AG04450 (cell line): ENCODE measurements at places on chromosomes 6 and 20. TPM values are rescaled to one million over a fixed set of nuclear protein-coding genes. Genes with fewer than 3 reads are reported as not detected.

The TRAPPC3L gene
- 0.19 TPM in 1 of 2 replicates, not detected in the other for polyA plus RNA-seq

- no peak for DNase-seq
These were observed 72.8 kb downstream of the TTLL2 start for GRCh38 chr6:167397712-167398111.

DNA sequence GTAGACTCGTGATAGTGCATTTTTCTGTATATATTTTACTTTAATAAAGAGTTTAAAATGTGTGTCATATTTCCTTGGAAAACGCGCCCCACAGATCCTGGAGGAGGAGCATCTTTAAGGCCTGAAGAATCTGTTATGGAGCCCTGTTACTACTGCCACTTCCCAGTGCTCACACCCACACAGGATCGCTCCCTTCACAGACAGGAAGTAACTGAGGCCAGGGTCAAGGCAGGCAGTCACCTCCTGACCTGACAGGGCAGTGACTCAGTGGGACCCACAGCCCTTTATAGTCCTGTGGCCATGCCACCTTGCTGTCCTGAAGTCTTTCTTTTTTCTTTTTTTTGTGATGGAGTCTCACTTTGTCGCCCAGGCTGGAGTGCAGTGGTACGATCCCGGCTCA is 9.0 kb downstream of the RRBP1 start:
- no peak for DNase-seq

DNA sequence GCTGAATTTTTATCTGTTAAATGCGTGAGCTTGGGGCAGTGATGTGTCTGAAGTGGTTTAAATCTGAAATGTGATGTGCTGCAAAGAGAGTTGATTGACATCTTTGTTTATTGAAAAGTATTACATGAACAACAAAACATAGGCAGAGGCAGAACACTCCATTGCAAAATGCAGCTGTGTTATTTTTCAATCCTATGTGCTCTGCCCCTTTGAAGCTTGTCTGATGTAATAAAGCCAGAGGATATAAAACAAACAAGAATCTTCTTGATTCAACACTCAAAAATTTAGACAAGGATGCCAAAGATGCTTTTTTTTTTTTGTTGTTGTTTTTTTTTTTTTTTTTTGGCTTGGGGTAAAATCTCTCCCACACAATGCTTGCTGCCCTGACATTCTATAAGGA is 482.4 kb upstream of the MMS22L start:
- DNase-seq, result no peak

DNA sequence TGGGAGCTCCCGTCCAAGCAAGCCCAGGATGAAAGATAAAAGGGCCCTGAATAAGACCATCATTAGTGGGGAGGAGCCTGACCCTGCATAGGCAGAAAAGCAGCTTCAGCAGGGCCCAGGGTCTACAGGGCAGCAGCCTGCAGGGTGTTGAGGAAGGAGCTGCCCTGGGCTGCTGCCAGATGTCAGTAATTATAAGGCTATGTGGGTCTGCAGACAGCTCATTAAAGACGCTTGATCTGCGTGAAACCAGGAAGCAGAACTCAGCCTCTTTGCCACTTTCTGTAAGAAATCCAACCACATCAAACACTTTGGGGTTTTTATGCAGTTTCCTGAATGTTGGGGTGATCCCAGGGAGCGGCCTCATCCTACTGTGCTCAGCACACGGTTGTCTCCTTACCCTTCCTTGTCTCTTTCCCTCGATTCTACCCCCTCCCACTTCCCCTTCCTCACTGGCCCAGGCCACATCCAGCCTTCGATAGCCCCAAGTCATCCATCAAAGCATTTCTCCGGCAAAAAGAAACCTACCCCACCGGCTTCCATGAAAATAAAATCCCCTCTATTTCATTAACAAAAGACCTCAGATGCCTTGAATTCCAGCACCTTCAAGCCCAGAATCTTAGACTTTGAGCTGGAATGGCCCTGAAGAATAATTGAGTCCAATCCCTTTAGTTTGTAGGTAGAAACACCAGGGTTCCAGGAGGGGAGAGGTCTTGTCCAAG is 1.0 kb upstream of the TGM6 start:
- no peak for DNase-seq

GRCh38 chr20:62825986-62826645 is 9.3 kb downstream of the COL9A3 start:
- no peak for DNase-seq

GRCh38 chr6:42690872-42691271 is 31.5 kb downstream of the PRPH2 start:
- DNase-seq, result no peak

DNA sequence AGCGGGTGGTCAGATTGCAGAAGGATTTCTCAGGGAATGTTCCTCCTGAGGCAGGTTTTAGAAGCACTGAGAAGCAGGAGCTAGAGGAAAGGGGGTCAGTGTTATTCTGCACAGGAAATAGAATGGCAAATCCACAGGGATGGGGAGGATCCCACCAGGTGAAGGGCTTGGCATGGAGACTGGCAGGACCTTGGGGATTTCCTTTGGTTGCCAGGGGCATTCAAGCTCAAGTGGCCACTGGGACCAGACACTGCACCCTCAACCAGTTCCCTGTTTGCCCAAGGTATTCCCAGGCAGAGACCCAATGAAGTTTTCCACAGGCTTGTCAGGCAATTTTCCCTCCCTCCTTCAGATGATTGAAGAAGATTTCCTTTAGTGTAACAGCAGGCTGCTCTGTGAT is 123.2 kb upstream of the KCNK16 start:
- no peak for DNase-seq

The YTHDF1 gene
- 22.3 and 22.4 TPM in 2 replicates for polyA plus RNA-seq

- DNase-seq, result no peak
These were observed 19.3 kb upstream of the NEDD9 start for GRCh38 chr6:11251553-11252360.

GRCh38 chr20:15716256-15716655 is 857.0 kb downstream of the KIF16B start:
- no peak for DNase-seq

DNA sequence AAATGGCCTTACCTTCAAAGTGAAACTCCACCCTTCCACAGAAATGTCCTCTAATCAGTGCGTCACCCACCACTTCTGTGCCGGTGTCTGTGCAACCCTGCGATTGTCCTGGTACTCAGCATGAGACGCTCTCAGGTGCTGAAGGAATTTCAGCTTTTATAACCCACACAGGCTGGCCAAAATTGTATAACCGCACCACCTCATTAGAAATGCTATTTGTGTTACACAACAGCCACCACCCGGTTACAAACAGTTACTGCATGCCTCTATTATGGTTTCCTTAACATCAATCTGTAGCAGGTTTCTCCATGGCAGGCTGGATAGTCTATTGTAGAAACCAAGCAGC is 51.5 kb downstream of the SLC23A2 start:
- DNase-seq, result no peak

GRCh38 chr6:13803581-13803980 is 10.8 kb downstream of the MCUR1 start:
- DNase-seq, result no peak

GRCh38 chr6:87181903-87182302 is 26.5 kb downstream of the ZNF292 start:
- DNase-seq, result no peak

- DNase-seq, result peak; percentile 2
These were observed 259.1 kb upstream of the FERMT1 start for GRCh38 chr20:6381887-6382286.

The SLC22A3 gene
- 0.07 TPM in 1 of 2 replicates, not detected in the other for polyA plus RNA-seq

GRCh38 chr6:142444376-142444775 is 142.6 kb downstream of the ADGRG6 start:
- DNase-seq, result no peak

The HAO1 gene
- polyA plus RNA-seq, result not detected in 2 replicates

The WFDC12 gene
- polyA plus RNA-seq, result not detected in 2 replicates

DNA sequence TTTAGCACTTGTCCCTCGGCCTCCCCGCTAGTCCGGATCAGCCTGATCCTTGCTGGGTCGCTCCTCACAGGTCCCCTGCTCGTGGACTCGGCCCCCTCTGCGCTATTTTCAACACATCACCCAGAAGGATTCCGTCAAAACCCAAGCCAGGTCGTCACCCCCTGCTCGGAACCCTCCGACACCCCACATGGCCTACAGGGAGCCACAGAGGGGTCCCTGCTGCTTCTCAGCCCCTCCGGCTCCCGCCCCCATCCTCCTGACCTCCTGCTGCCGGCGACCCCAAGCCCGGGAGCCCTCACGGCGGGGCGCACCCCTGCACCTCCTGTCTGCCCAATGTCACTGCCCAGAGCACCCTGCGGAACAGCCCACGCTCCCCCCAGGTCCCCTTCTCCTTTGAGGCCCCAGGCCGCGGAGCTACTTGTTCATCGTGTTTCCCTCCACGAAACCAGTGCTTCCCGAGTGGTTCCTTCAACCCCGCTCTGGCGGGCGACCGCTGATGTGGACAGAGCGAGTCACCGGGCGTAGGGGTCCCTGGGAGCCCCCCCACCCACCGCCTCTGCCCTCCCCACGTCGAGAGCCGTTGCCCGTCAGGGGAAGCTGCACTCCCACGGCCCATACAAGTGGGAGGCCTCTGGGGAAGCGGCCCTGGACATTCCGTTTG is 638 bp upstream of the MYL9 start:
- DNase-seq, result no peak

GRCh38 chr6:33577106-33577535 is 3.0 kb downstream of the BAK1 start:
- no peak for DNase-seq

DNA sequence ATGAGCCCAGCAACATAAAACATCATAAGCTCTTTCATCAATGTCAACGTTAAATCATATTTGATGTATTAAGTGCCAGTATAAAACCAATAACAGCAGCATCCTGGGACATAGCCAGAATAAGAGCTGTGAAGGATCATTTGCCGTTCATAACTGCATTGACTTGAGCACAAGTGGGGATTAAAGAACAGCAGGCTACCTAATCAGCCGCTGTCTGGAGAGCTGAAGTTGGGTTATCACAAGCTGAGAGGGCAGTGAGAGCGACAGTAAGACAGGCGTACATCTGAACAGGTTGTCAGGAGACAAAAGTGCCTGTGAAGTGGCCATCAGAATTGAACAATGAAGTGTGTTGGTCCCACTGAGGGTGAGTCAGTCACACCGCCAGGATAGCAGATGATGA is 269.6 kb downstream of the GRIK2 start:
- no peak for DNase-seq

- DNase-seq, result no peak
These were observed 26.0 kb upstream of the MYMX start for GRCh38 chr6:44190715-44191114.

The PLA2G7 gene
- polyA plus RNA-seq, result not detected in 2 replicates

DNA sequence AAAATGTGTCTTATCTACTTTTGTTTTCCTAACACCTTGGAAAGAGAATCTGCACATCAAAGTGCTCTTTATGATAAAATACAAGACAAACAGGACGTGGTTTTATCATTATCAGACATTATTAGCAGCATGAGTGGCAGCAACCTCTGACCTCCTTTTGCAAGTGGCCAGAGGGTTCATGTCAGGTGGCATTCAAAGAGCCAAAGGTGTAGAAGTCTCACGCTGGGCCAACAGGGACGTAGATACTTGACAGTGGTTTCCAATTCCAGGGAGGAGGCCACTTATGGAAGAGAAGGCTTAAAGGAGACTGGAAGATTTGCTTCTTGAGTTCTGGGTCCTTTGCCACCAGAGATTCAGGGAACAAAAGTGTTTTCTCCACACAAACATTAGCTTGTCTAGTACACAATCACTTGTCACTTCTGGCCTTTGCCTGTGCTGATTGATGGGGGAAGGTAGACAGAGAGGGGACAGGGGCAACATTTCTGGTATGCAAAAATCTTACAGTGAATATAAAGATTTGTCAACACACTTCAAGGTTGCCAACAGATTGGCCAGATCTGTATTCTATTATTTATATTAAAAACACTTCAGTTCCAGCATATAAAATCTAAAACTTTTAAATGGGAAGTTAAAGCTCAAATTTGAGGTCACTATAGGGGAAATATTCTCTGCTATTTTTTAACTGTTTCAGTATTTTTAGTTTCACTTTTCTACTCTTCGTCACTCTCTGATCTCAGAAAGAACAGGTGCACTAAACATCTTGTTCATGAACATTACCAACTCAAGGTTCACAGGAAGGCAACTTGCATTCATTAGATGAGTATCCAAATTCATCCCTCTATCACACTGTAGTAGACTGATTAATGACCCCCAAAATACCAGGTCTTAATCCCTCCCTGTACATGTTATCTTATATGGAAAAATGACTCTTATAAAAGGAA is 52.1 kb upstream of the FBXO30 start:
- no peak for DNase-seq

GRCh38 chr20:19625426-19625825 is 132.6 kb upstream of the RIN2 start:
- no peak for DNase-seq

DNA sequence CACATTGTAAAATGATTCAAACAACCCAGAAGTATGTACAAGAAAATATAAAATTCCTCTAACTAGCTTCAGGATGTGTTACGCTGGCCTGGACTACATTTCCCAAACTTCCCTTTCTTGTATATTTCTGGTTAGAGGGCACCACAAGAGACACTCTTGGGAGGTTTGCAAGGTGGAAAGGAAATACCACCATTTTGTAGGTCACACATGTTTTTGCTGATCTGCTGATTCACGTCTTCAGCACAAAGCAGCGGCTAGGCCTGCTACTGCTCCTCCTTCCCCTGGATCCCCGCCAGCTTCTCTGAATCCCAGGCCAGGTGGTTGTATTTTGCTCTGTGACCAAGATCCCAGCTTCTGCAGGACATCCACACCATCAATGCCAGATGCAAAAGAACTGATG is 104.2 kb downstream of the AGPAT4 start:
- DNase-seq, result no peak

DNA sequence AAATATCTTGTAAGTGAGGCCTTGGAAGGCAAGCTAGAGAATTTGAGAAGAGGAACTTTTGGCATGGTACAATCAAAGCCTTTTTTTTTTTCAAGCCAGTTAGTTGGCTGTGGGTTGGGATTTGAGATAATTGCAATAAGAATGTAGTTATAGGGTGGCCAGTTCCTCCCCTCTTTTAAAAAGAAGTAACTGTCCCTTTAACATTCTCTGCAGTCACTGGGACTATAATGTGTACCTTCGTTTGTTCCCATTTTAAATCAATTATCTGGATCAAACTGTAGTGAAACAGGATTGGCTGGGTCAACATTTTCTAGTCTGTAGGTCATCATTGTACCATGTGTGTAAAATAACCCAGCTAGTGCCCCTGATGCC is 212.3 kb upstream of the LAMP5 start:
- no peak for DNase-seq

GRCh38 chr6:15352845-15353244 is 107.0 kb downstream of the JARID2 start:
- DNase-seq, result no peak

- DNase-seq, result no peak
These were observed 680.5 kb downstream of the QKI start for GRCh38 chr6:164095056-164095455.

The TDRD6 gene
- not detected in 2 replicates for polyA plus RNA-seq

DNA sequence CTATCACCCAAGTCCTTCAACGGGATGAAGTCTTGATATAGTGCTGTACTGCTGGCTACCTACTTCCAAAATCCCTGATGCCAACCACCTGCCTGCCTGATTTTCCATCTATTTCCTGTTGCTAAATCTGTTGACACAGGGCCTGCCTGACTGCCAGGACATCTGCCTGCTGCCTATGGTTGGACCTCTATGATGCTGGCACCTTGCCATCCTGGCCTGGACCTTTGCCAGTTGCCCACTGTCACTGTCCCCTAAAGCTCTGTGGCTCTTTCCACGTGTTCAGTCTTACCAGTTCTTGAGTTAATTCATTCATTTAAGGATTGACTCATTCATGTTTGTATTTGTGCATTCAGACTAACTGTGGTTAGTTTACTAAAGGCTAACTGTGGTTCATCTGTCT is 9.2 kb upstream of the RGS17 start:
- no peak for DNase-seq
